NCI-H82 (cell line): ENCODE measurements at places on chromosomes 5 and 9.

DNA sequence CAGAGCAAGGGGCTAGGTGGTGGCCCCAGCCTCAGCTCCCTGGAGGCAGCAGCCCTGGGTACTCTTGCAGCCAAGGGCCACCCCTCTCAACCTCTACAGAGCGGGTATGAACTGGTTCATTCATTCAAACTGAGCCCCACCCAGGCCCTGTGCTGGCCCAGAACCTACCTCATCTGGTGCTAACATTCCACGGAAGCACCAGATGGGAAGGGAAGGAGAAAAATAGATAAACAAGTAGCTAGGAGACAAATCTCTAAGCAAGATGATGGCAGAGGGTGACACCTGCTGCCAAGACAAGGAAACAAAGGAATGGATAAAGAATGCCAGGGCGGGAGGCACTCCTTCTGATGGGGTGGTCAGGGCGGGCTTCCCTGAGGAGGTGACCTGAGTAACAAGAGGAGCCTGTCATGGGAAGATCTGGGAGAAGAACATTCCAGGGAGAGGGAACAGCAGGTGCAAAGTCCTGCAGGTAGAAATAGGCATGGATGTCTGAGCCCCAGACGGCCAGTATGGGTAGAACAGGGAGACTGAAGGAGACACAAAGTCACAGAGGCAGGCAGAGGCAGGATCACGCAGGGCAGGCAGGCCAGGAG is 6.1 kb downstream of the ST6GALNAC4 start:
- DNase-seq, result peak; percentile 69

GRCh38 chr9:18976709-18977531 is 56.1 kb downstream of the SAXO1 start:
- DNase-seq, result no peak

- DNase-seq, result no peak
Measured at GRCh38 chr9:102355982-102356381, 617.5 kb upstream of the GRIN3A start.

- DNase-seq, result peak; percentile 79
Measured at GRCh38 chr5:34604119-34604675, 51.9 kb upstream of the RAI14 start.

DNA sequence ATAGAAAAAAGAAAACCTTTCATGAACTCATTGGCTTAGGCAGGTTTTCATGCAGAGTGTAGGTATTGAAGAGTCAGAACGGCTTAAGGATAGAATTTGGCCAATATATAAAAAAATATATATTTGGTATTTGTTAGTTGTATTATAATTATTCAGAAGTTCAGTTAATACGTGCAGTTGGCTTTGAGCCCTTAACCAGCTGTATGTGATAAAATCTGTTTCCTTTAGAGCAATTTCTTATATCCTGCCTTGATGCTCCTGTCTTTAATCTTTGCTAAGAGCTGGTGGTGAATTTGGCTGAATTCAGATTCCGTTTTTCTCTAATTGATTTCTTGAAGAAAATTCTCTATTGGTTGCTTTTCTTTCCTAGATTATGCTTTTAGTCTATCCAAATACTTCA is 3.7 kb downstream of the ANXA1 start:
- no peak for DNase-seq

DNA sequence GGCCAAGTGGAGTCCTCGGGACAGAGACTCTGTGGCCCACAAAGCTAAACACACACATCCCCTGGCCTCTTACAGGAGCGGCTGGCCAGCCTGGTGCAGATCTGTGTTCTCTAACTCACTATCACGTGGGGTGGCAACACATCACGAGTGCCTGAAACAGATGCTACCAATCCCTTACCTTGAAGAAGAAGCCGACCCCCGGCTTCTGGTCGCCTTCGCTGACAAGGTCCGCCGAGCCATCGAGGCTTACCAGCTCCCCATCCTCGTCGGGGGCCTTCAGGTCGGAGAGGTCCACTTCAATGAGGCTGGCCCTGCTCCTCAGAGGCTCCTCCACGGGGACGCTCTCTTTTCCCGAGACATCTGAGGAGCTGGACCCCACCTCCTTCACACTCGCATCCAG is 86.7 kb downstream of the CAMSAP1 start:
- no peak for DNase-seq
